ENCODE measurements at places on chromosomes 16 and 17.
A peak's percentile ranks its signal among the peaks of the same experiment; 100 is the strongest.

- DNase-seq: no peak
These were observed 55.8 kb downstream of the MYH10 start for GRCh38 chr17:8574687-8575086.

GRCh38 chr17:78414178-78415162 lies 36.0 kb downstream of the PGS1 start:
- no peak for DNase-seq

DNA sequence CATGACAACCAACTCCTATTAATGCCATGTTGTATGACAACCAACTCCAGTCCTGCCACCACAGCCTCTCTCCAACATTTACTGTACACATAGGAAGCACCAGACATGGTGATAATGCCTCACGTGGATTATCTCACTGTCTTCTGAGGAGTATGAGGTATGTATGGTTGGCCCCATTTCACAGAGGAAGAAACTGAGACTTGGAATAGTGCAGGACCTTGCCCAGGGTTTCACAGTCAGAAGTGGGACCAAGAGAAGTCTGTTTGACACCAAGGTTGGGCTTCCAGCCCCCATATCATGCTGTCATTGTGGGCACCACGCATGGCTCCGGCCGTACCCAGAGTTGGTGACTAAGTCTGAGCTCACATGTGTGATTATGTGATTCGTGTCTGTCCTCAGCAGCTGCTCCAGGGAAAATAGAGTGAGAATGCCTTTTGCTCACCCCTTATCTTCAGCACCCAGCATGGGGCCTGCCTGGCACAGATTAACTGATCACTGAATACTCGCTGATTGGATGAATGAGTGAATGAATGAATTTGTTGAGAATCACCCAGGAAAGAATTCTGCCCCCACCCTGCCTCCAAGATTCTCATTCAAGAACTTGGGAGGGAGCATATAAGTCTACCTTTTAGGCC lies 204.1 kb upstream of the NLRP1 start:
- no peak for DNase-seq

DNA sequence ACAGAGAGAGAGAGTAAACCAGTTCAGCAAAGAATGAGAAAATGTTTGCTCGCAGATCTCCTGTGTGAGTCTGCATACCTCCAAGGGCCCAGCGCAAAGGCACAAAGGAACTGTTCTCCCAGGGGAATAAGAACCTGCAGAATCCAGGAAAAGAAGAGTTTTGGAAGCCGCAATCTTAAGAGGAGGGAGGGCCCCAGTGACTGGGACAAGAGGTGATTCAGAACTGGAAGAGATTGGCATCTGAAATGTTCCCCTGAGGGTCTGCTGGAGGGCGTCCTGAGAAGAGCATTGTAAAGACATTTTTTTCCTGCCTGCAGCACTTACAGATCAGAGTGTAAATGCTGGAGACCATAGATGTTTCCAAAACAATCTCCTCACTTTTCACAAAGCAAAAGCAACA lies 6.1 kb downstream of the ATMIN start:
- no peak for DNase-seq

DNA sequence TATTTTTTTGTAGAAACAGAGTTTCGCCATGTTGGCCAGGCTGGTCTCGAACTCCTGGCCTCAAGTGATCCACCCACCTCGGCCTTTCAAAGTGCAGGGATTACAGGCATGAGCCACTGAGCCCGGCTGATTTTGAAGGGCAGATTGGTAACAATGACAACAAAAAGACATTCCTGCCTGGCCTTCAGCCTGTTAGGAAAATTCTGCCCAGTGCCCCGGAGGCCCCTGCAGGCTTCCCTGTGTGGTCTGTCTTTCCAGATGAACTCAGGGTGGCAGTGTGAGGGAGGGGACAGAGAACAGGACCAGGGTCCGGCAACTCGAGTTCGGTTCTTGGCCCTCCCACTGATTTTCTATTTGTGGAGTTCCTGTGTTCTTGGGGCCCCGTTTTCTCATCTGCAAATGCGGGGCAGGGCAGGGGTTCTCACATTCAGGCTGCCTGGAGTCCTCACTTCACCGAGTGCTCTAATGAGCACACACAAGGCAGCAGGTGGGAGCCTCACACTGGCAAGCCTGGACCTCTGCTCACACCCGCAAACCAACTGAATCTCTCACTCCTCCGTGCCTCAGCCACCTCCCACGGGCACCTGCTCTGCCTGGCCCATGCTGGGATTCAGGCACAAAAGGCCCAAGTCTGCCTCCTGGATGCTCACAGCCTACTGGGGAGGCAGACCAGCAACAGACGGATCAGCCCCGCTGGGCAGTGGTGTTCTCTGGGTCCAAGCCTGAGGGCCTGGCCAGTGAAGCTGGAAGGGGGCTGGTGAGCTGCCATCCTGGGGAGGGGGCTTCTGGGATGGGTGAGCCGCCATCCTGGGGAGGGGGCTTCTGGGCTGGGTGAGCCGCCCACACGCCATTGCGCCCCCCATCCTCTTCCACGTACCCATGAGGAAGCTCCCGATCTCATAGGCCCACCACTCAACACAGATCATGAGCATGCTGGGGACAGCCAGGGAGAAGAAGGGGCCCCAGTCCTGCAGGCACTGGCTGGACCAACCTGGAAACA lies 10.3 kb downstream of the SLC47A2 start:
- no peak for DNase-seq

DNA sequence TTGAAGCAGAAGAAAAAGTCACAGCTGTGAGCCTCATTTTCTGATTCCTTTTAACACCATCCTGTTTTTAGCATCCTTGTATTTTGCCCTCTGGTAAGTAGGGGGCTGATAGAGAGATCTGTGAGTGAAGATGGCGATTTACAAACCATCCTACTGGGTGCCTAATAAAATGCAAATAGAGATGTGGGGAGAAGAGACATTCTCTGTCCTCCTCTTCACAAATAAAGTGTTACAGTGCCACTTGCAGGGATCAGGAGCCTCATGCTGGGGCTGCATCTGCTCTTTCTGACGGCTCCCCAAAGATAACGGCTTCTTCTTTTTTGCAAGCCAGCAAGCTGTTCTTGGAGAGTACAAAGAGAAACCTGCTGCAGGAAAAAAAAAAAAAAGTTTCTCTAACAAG lies 418.6 kb downstream of the TOX3 start:
- DNase-seq: no peak

DNA sequence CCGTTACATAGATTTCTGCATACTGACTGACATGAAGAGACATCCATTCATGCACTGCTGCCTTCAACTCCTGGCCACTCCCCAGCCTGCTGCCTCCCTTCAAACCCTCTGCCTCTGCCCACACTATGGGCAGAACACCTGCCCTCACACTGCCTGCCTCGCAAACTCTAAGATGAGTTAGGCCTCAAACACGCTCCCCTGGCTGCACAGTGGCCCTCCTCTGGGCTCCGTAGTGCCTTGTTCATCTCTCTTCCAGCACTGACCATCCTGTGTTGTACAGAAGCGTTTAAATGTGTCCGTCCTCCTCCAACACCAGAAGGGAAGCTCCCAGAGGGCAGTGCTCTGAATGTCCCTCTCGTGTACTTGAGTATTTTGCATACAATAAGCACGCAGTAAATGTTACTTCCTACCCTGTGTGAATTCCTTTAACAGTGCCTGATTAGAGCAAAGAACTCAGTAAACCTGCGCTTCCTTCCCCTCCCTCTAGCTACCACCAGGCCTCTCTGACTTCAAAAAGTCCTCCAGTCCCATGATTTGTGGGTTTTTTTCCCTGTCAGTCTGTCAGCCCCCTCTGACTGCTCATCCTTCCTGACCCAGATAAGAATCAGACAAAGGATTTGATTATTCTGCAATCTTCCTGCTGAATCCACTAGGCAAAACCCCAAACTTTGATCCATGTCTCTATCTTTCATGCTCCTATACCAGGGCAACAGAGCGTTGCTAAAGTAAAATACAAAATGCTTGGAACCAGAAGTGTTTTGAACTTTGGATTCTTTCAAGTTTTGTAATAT lies 3.9 kb downstream of the DHX33 start:
- no peak for DNase-seq

- DNase-seq: no peak
These were observed 28.5 kb upstream of the MAF start for GRCh38 chr16:79628988-79629387.

DNA sequence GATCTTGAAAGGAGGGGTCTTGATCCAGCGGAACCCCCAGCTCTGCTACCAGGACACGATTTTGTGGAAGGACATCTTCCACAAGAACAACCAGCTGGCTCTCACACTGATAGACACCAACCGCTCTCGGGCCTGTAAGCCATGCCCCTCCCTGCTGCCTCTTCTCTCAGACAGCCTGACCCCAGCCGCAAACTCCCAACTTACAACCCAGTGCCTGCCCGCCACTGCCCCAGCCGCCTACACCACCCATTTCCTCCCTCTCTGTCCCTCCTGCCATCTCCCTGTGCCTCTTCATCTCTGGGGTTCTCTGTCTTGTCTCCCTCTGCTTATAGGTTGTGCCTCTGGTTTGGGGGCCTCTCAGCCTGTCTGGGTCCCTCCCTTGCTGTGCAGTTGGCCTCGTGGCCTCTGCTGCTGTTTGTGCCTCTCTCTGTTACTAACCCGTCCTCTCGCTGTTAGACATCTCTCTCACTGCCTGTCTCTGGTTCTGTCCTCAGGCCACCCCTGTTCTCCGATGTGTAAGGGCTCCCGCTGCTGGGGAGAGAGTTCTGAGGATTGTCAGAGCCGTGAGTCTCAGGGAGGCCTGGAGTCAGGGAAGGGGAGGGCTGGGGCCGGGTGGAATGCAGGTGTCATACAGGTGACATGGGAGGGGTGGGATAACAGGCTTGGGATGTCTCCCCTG lies 9.6 kb downstream of the ERBB2 start:
- DNase-seq: no peak

GRCh38 chr17:10380631-10381408 lies 8.0 kb upstream of the MYH13 start:
- DNase-seq: no peak

- DNase-seq: no peak
These were observed 45.7 kb downstream of the PHKB start for GRCh38 chr16:47506800-47507199.

DNA sequence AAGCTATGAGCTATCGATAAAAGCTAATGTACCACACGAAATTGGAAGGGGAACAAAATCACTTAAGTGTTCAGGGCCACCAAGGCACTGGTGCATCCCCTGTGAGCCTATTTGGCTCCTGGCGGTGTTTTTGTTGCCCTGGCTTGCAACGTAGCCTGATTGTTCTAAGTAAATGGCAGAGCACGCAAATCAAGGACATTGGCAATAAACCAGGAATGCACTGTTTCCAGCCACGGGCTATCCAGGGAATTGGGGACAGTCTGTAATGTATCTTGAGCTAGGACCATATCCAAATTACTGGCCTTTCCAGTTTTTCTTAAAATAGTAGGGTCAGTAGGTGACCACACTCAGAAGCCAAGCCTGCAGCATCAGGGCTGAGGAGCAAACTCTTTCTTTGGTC lies 734.0 kb downstream of the MAF start:
- no peak for DNase-seq

GRCh38 chr17:55624772-55625433 lies 97.8 kb downstream of the TMEM100 start:
- DNase-seq: no peak

GRCh38 chr17:1055751-1056645 lies 59.1 kb downstream of the TIMM22 start:
- DNase-seq: peak; percentile 40

- peak; percentile 24 for DNase-seq
These were observed 1.4 kb downstream of the TRAF4 start for GRCh38 chr17:28744972-28745785.

DNA sequence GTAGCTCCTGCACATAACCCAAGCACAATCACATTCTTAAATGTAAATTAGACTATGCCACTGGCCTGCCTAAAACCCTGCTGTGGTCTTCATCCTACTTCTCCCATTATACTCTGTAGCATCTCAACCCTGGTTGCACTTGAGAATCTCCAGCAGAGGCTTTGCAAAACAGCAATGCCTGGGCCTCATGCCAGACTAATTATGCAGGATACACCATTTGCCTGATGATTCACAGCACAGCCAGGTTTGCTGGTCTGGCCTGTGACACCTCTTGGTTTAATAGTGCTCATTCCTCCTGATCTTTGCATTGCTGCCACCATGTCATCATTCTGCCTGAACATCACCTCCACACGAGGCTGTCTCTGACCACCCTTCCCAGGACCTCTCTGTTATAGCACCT lies 491.9 kb upstream of the TOM1L1 start:
- no peak for DNase-seq

GRCh38 chr16:30409125-30410060 lies 2.0 kb downstream of the ZNF771 start:
- DNase-seq: peak; percentile 82

DNA sequence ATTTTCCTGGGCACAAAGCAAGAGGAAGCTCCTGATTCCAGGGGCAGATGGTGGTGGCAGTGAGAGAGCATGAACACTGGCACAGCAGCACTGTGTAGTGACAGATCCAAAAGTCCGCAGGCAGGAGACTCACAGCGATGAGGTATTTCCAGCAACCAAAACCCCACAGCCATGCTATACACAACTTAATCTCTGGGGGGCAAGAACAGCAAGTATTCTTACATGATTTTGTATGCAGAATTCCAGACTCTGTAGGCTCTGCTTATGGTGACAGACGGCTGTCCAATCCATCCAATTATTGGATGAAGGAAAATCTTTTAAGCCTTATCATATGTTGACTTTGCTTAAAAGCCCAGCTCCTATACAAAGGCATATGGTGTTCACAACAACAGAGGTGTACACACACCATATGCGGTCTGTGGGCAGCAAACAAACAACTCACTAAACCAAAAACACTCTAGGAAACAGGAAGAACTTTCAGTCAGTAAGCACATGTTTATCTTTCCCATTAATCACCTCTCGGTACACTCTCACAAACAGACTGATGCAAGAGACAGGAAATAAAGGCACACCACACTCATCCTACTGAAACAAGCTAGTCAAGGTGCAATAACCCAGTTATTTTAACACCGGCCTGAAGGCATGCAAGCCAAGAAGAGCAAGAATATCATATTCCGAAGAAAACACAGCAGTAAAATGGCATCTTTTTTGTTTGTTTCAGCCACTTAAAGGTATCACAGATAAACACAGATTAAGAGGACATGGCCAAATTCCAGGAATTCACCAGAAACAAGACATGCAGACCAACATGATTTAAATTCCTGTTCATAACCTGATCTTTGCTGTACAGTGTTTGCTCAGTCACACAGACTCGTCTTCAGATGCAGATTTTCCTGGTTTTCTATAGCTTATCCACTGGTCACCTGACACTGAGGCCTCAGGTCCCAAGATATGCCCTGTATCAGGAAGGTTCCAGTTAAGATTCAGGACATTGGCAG lies 47.8 kb downstream of the ERN1 start:
- peak; percentile 53 for DNase-seq

- no peak for DNase-seq
These were observed 88.9 kb upstream of the HLF start for GRCh38 chr17:55175788-55176427.

GRCh38 chr16:84299734-84300440 lies 5.2 kb downstream of the WFDC1 start:
- no peak for DNase-seq

DNA sequence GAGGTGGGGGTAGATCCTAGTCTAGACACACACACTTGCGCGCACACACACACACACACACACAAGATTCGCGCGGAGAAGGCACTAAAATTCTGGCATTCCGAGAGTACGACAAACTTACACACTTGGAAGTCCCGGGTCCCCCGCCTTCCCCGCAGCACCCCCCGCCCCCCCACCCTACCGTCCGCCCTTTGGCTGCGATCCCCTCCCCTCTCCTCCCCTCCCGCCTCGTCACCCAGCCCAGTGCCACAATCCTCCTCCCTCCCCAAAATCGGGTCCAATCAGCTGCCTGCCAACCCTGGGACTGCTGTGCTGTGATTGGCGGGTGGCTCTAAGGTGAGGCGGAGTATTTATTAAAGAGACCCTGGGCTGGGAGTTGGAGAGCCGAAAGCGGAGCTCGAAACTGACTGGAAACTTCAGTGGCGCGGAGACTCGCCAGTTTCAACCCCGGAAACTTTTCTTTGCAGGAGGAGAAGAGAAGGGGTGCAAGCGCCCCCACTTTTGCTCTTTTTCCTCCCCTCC lies at the start of gene SOX9:
Gene SOX9, plus strand, starts transcription at position 379 of the 522 bp plus-strand sequence. CDS start 372 bp downstream, outside the sequence.
- no peak for DNase-seq
